NCI-H1105 treated with DMSO at 0.1 percent for 48 hours (cell line): ENCODE measurements at places on chromosomes 12 and 14.
A peak's percentile ranks its signal among the peaks of the same experiment; 100 is the strongest.

DNA sequence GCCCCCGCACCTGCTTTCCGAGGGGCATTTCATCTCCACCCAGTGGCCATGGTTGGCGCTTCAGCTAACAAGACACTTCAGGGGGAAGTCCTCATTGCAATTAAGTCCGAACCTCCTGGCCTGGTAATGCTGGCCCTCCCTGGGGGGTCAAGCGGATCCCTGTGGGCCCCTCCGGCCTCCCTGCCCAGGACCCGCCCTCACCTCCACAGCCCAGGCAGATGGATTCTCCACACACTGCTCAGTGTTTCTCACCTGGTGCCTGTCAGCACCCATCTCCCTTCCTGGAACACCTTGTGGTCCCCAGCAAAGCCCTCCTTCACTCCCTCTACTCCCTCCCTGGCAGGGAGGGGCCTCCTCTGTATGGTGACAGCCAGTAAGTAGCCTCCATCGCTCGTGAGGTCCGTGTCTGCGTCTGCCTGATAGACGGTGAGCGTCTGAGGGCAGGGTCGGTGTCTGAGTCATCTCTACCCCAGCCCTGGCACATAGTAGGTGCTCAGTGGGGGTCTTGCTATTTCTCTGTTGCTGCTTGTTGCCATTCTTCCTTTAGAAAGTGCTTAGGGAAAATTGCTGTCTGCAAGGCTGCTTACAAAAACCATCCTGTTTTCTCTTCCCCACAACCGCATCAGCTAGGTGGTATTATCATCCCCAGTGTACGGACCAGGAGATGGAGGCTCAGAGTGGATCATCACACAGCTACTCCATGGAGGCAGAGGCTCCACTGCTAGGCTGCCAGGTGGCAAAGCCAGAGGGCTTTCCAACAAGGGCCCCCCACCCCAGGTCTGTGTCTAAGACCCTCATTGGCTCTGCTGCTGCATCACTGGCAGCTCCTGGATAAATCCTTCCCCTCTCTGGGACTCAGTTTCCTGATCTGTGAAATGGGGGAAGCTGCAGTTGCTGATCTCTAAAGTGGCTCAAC, 39.7 kb upstream of the EML1 start:
- no peak for DNase-seq

DNA sequence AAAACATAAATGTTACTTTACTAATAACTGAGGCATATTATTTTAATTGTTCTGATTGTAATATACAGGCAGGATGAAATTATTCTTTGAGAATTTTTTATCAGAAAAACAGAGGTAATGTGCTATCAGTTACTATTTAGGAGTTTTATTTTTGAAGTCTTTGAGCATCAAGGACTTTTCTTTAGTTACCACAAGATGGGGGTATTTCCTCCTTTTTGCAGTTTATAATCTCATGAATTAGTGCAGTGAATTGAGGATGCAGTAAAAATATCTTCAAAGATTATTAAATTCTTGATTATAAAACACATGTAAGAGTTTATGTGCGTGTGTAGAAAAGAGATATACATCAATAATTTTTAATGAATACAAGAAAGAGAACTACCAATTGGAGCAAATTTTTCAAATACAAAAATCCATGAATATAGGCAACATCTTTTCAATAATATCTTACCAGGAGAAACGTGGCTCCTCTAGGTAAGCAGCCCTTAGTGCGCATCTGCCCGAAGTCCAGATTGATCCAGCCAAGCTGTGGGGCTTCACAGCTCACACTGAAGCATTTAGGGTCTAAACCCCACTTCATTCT, 71.6 kb downstream of the ERGIC2 start:
- peak; percentile 5 for DNase-seq

- no peak for DNase-seq
Measured at GRCh38 chr14:89325959-89326358, 91.1 kb downstream of the FOXN3 start.

- DNase-seq: no peak
Measured at GRCh38 chr14:56860441-56860840, 50.2 kb upstream of the OTX2 start.

DNA sequence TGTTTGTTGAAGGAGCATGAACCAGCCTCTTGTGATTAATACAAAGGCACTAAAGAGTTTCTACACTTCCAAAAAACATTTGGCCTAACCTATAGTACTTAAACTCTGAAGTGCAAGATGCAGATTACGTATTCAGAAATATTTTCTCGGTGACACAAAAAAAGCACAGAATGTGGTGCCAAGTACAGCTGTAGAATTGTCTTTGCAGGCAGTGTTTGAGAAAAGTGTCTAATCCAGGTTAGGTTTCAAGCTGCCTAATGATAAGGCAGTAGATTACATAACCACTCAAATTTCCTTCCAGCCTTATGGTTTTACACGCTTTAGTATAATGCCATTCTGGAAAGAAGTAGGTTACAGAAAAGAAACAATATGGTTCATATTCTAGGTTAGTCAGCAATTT, 205.2 kb downstream of the KLHL28 start:
- DNase-seq: no peak

DNA sequence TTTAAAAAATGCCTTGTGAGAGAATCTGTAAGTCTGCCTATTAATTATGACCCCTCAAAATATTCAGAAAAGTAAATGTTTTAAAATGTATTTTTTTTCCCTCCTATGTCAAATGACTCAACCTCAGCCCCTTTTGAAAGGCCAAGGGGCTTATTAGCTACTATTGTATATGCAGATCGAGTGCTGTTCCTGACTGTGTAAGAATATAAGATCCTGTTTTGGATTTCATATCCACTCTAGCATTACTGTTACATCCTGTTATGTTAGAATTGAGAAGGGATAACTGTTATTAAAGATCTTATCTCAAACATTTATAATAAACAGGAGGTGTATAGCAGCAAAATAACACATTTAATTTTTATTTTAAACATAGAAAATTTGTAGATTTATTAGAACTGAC, 46.6 kb upstream of the TPH2 start:
- DNase-seq: no peak

DNA sequence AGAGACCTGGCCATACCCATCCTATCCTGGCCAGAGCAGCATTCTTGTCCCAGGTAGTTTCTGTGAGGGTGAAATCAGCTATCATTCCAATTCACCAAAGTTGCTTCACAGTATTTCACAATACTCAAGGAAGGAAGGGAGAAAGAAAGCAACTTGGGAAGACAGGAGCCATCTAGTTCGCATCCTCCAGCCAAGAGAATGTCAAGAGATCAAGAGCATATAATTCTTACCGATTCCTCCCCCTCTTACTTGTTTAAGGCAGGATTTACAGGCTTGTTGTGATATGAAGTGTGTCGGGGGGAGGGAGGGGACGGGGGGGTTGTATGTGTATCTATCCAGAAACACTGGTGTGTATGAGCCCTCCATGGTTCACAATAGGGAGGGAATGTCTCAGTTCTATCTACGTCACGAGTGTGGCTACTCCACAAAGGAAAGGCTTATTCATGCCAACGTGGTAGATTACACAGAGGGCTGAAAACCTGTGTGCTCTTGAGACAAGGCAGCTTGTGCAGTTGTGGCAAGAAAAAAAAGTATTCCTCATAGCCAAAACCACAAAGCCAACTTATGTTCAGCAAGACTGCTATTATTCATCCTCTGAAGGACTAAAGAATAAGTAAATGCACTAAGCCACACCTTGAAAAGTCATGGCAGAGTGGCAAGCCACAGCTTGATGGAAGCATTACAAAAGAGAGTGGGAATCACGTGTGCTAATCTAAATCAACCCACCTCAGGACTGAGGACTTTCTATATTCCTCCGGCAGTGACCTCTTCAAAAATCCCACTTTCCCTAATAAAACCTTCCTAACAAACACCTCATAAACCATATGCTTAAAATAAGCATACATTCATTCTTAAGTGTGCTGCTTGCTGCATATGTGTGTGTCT, 35.0 kb downstream of the CORO1C start:
- no peak for DNase-seq

DNA sequence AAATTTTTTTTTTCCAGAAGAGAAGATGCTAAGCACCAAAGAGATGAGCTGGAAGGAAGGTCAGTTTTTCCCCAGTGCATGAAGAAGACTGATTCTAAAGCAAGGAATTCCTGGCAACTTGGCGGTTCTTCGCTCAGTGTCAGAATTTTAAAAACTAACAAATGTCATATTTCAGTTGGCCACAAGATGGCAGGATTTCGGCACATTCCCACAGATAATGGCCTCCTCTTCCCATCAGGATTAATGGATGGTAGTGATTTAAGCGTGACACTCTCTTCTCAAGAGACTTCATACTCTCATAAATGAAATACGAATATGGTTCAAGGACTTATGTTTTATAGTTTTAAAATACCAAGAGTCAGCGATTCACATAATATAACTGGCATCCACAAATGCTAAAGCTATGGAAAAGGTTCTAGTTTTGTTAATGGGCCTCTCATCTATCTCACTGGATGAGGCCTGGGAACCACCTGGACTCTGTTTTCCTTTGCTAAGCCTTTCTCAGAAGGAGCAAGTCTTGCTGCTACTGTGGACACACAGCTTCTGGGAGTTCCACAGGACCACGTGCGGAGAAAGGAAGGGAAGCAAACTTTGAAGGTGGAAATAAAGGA, 46.1 kb upstream of the PTPRO start:
- DNase-seq: peak; percentile 56

- DNase-seq: peak; percentile 9
Measured at GRCh38 chr12:29957835-29958234, 174.1 kb upstream of the TMTC1 start.

DNA sequence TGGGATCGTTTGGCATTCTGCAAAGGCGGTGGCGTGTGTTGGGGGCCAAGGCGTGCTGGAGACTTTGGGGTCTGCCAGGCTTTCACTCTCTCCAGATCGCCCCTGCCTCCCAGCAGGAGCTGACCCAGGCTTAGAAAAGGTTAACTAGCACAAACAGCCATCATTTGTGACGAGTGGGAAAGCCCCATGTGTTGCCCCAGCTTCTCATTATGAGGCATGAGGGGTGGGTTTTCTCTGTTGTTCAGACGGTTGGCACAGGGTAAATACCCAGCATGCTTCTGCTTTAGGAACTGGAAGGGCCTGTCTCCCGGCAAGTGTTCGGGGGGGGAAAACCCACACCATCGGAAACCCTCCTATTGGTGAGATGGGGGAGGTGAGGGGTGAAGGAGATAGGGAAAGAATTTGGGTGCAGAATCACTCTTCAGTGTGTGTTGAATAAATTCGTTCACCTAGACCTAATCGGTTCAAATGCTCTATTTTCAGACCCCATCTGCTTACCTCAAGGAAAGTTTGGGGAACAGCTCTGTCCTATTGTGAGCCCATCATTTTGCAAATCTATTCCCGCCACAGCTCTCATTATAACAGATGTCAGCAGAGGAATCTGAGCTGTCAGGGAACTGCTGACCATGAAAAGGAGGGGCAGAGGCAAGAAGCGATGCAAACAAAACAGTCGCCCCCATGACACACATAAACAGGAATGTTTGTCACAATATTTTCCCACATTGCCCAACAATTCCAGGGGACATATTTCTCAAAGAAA, 34.7 kb upstream of the C12orf42 start:
- DNase-seq: no peak

- DNase-seq: no peak
Measured at GRCh38 chr14:89658977-89659670, 242.1 kb upstream of the FOXN3 start.

DNA sequence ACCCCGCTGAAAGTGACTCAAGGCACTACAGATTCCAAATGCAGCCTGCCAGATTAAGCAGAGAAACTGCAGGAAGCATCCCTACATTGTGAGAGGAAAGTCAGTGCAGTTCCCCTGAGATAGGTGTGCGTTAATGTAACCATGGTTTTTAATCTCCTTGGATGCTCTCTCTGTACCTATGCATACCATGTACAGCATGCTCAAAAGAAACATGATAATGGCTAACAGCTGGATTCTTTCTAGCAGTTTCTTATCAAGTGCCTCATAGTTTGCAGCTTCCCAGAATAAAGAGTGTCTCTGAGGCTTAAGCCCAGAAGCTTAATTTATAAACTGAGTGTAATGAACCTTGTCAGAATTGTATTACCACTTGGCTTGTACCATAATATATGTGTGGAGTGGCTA, 17.1 kb upstream of the MDM1 start:
- DNase-seq: peak; percentile 37

GRCh38 chr12:92445253-92446082, 257.3 kb upstream of the PLEKHG7 start:
- no peak for DNase-seq

- no peak for DNase-seq
Measured at GRCh38 chr14:53144244-53144643, 8.9 kb downstream of the DDHD1 start.

DNA sequence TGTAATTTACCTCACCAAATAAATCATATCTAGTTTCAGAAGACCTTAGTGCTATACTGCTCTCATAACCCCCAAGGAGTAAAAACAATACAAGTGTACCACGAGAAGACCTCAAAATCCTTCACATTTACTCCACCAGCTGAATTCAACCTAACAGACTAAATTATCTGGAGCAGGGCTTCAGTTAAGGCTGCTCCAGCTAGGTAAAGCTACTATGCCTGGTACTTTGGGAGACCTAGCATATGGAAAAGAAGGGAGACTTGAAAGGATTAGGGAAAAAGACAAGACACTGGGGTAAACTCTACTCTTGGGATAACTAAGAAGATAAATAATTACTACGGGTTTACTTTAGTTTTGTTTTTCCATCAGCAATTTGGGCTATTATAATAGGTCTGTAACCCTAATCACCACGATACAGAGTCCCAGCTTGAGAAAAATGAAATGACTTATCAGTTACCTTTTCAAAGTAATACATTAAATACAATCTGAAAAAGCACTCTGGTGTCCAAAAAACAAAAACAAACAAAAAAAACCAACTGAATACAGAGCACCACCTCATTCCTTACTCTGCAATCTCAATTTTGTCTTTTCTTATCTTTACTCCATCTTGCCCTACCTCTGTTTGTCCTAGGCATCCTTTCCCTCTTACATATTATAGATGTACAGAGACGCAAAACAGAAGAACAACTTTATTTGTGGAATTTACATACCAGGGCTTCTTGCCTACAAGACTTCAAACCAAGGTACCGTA, 2.1 kb downstream of the EML5 start:
- DNase-seq: no peak

- no peak for DNase-seq
Measured at GRCh38 chr12:112480931-112481330, 62.2 kb downstream of the PTPN11 start.

DNA sequence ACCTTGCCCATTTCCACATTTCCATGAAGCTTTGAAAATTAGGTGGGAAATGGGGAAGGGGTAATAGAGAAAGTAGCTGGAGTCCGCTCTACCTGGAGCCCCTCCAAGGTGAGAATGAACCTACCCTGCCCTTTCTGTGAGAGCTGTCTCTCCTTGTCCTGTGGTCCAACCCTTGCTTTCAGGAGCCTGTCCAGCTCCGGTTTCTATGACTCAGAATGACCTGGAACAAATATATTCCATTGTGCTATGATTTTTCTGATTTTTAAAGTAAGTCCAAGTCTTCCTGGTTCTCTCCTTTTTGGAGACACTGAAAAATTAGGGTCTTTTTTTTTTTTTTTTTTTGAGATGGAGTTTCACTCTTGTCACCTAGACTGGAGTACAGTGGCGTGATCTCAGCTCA, 89.1 kb upstream of the VASH1 start:
- no peak for DNase-seq

DNA sequence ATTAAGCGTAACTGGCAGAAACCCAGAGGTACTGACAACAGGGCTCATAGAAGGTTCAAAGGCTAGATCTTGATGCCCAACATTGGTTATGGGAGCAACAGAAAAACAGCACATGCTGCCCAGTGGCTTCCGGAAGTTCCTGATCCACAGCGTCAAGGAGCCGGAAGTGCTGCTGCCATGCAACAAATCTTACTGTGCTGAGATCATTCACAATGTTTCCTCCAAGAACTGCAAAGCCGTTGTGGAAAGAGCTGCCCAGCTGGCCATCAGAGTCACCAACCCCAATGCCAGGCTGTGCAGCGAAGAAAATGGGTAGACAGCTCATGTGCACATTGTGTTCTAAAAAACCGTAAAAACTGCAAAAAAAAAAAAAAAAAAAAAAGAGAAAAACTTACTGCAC, 192.3 kb downstream of the MON2 start:
- DNase-seq: no peak
